NCI-H2081 (cell line): ENCODE measurements at places on chromosomes 12 and 14.
A peak's percentile ranks its signal among the peaks of the same experiment; 100 is the strongest.

GRCh38 chr12:27571463-27571862, 47.5 kb downstream of the PPFIBP1 start:
- DNase-seq: no peak

GRCh38 chr14:81366214-81366613, 33.9 kb downstream of the STON2 start:
- DNase-seq: no peak

DNA sequence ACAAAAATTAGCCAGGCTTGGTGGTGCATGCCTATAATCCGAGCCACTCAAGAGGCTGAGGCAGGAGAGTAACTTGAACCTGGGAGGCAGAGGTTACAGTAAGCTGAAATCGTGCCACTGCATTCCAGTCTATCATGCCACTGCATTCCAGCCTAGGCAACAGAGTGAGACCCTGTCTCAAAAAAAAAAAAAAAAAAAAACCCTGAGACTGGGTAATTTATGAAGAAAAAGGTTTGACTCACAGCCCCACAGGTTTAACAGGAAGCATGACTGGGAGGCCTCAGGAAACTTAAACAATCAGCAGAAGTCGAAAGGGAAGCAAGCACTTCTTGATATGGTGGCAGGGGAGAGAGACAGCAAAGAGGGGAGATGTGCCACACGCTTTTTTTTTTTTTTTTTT, 123.2 kb downstream of the GXYLT1 start:
- no peak for DNase-seq

GRCh38 chr14:50832935-50833630, 2.1 kb upstream of the NIN start:
- DNase-seq: no peak

GRCh38 chr12:52769354-52769753, 7.8 kb downstream of the KRT76 start:
- DNase-seq: no peak

DNA sequence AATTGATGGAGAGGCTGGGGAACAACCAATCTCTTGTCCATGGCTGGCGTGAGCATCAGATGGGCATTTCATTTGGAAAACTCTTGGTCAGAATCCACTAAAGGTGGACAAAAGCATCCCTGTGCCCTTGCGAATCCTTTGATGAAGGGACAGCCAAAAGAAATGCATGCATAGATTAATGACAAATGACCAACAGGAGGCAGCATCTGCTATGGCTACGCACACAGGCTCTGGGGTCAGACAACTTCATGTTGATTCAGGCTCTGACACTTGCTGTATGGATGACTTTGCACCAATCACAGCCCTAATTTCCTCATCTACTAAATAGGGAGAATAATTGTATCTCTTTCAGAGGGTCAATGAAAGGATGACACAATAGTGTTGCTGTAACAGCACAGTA, 117.5 kb downstream of the ASCL4 start:
- no peak for DNase-seq

DNA sequence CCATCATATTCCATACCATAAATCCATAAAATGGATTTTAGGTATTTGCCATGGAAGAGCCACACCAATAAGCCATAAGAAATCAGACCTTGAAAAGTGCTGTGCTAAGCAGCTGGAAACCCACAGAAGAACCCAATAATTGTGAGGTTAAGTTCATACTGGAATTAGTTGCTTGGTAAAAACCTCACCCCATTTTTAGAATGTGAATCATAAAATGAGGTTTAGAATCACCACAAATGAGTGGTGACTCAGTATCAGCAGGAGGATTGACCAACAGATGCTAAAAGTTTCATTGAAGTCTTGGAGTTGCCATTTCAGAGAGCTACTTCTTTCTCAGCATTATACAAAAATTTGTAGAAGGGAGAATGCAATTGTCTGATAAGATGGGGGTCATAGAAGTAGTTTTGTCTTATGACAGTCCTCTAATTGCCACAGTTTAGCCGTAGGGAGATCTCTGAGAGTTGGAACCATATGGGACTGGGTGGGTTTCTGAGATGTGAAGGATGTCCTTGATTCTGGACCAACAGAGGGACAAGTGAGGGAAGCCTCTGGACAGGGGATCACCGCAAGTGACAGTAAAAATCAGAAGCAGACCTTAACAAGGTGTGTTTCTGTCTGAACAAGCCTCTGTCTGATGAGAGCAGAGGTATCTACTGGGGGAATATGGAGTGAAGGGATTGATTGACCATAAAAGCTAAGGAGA, 1.4 kb upstream of the STON2 start:
- DNase-seq: no peak

DNA sequence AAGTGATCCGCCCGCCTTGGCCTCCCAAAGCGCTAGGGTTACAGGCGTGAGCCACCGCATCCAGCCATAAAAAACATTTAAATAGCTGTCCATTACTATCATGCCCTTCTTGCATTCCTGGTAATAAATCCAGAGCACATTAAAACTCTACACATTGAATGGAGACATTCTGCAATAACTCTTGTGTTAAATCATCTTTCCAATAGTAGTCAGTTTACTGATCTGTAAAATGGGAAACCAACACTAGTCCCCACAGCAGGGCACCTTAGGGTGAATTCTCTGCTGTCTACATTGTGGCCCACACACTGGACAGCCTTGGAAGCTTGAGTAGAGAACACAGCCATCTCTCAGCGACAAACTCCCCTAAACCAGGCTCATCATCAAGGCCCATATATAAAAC, 85.5 kb upstream of the NUDT4 start:
- no peak for DNase-seq

GRCh38 chr12:46711756-46712155, 114.0 kb downstream of the SLC38A4 start:
- no peak for DNase-seq

GRCh38 chr12:113149361-113150150, at the start of gene CFAP73:
TSS of gene CFAP73 (plus strand) at chr12:113149724. CDS start at chr12:113149858, 134 bp downstream.
- peak; percentile 65 for DNase-seq

- DNase-seq: no peak
Measured at GRCh38 chr14:24422694-24423601, 6.5 kb downstream of the CBLN3 start.

DNA sequence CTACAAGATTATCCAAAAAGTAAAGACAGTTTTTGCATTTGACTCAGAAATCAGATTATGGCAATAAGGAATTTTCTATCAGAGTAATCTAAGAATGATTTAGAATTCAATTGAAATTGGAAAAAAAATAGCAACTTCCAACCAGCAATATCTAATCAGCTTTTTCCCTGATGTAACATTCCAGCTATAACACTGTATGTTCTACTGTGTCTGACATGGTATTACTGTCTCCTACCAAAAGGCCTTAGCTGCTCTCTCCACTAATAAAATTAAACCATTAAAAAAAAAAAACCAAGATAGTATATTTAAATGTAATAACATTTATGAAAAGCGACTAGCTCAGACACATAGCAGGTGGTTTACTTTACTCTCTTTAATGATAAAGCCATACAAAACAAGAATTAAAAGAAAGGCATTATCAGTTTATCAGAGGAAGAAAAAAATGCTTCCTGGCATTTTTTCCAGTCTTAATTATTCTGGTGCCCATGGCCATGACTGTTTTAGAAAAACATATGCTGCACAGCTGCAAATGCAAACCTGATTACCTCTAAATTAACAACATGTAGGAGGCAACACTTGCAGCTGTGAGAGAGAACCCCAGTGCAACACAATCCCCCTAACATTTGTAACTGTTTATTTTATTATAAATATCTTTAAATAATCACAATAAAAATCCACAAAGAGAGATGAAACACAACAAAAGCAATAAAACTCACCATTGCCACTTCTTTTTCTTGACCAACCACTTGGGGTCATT, 28.8 kb downstream of the PHLDA1 start:
- no peak for DNase-seq

DNA sequence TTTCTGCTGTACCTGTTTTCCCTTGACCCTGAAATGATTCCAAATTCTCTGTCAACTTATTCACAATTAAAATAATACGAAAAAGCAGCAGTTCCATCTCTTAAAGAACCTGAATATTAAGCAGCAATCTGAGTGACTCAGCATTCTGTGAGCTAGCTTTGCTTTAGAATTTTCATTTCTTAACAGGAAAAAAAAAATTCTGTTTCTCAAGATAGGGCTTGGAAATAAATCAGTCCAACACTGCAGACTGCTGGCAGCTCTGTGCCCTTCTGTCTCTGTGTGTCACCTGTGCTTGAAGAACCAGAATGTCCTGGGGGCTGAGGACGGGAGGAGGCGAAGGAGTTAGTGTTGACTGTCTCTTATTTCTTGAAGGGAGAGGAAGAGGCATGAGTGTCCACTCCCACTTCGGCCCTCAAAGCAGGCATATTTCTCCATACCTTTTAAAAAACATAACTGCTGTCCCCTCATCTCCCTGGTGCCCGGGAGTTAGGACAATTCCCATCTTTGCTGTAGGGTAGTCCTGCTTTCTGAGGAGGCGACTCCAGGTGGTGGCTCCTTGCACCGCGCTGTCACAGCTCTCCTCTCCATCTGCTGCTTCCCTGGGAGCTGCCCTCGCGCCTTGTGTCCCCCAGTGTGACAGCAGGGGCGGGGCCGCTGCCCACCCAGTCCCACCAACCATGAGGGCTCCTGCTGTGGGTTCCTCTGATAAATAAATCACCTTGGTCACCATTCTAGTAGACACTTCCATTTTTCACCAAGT, 203.1 kb downstream of the CALM1 start:
- DNase-seq: no peak

- DNase-seq: no peak
Measured at GRCh38 chr14:75880512-75880911, 101.3 kb downstream of the TGFB3 start.

DNA sequence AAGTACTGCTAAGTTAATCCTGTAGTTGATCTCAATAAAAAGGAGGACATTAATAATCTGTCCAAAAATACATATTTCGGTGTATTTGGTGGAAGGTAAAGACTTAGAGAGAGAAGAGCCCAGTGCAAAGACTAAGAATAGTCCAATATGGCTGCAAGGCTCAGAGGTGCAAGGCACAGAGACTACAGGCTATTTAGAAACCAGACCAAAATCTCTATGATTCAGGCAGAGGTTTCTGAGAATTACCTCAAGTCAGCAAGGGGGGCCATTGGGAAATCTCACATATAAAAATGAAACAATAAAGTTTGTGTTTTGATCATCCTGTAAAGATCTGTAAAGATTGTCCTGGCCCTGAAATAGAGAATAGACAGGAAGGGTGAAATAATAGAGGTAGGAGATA, 1173.0 kb downstream of the VRK1 start:
- no peak for DNase-seq

- peak; percentile 64 for DNase-seq
Measured at GRCh38 chr14:102668291-102668873, 75.9 kb downstream of the RCOR1 start.

- DNase-seq: peak; percentile 11
Measured at GRCh38 chr12:58804749-58805148, 115.6 kb downstream of the LRIG3 start.

GRCh38 chr12:98418357-98419075, 96.9 kb upstream of the TMPO start:
- no peak for DNase-seq

DNA sequence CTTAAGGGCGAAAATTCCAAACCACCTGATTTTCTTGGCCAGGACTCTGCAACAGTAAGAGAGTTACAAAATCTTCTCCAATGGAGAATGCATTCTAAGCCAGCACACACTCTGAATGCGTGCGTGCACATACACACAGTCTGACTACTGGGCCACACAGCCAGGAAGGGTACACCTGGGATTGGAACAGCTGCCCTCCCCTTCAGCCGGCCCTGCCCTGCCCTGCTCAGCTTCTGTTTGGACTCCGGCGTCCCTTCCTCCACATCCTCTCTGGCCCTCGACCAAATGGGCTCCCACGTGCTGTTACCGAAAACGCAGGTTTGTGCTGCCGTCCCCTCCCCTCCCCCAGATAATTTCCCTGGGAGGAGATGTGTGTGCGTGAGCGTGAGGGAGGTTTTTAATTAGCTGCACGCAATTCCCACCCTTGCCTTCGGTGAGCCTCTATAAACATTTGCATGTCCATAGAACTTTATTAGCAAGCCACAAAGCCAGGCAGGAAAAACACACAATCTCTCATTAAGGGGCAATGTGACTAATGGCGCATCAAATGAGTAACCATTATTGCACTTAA, 43.0 kb downstream of the CCNK start:
- peak; percentile 83 for DNase-seq

GRCh38 chr12:103330672-103331071, 165.1 kb downstream of the C12orf42 start:
- DNase-seq: no peak

DNA sequence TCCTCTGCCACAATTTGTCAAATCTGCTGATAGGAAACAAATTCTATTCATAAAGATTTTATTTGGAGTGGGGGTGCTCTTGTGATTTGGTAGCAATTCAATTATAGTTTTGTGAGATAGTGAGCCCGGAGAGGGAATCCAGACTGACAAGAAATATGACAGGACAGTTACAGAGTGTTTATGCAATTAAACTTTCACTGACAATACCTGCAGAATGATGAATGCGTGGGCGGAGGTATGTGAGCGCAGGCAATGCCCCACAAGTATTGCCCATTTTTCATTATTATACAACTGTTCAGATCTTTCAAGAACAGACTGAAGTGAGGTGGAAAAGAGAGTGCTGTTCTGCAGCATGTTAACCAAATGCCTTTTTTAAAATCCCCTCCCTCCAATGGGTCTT, 259.0 kb downstream of the EGLN3 start:
- no peak for DNase-seq

GRCh38 chr12:24404086-24404815, 454.8 kb upstream of the SOX5 start:
- no peak for DNase-seq

GRCh38 chr14:81727218-81727617, 193.6 kb upstream of the SEL1L start:
- no peak for DNase-seq
